ENCODE measurements at places on chromosomes 5 and 9.

DNA sequence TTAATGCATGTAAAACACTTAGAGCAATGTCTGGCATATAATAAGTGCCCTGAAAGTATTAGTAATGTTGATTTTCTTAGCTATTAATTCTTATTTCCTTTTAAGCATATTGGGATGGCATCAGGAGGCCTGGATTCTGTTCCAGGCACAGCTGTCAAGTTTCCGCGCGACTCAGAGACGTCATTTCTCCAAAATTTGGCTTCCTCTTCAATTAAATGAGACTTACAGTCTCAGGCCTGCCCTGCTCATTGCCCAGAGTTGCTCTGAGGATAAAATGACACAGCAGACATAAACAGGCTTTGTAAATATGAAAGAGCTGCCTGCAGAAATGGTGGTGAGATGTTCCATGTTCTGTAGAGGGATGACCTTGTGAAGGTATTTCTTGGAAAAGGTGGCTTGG, 159.8 kb upstream of the GLRA1 start:
- DNase-seq: no peak

DNA sequence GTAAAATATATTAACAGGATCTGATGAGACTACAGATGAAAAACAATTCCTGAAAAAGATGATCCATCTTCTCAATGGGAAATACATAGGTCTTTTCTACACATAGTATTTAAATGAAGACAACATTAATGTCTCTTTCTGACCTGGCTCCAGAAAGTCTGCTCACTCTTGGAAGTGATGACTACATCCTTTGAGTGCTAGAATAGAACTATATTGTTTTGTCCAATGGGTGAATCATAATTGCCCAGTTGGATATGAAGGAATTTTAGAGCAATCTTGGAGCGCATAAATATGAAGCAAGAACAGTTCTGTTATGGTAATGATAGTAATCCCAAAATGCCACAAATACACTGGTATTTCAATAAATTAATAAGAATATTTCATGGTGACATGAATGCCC, 322.1 kb downstream of the DEPDC1B start:
- DNase-seq: no peak

DNA sequence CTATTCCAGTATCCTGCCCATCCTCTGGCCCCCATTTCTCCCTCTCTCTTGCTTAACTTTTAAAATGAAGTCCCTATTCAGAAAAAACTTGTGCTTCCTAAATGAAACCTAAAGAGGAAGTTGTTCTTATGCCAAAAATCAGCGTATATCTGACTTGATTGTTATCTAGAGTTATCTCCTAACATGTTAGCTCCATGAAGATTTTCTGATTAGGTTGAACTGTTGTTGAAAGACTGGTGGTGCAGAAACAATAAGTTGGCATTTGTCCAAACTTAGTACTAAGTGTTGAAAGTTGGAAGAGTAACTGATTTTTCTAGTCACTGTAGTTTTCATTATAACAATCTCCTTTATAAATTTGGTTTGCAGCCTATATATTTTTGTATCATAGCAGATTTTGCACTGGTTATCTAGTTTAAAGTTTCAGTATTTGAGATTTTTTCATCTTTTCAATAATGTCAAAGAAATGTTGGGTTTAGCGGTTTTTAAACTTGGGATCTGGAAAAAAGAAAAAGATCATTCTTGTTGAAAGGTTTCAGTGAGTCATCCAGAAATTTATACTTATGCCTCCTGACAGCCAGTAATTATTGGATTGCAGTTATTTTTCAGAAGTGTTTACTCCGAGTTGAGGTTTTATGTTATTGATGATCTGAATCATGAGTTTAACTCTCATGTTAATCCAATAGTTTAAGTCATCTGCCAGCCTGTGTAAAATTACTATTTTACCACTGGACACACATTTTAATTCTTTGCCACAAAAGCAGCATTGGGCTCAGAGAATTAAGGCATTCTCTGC, 60.6 kb downstream of the PAM start:
- no peak for DNase-seq

- DNase-seq: no peak
These were observed 12.1 kb downstream of the C9orf40 start for GRCh38 chr9:74940600-74940999.

DNA sequence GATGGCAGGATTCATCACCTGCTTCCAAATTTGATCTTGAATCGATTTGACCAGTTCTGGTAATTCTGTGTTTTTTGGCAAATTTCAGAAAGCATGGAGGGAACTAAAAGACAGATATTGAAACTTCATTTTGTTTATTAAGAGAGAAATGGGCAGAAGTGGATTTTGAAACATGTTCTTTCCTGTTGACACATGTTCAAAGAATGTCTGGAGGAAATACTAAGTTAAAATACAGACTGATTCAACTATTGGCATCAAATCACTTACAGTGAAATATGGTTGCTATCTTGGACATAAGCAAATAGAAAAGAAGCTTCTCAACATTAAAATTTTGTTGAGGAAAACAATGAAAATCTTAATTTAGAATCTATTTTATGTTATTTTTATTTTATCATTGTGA, 19.3 kb upstream of the GZMK start:
- DNase-seq: no peak

- no peak for DNase-seq
These were observed 175.6 kb downstream of the SEMA5A start for GRCh38 chr5:9370256-9370655.

GRCh38 chr5:121967187-121967586, 5.4 kb downstream of the SRFBP1 start:
- no peak for DNase-seq

DNA sequence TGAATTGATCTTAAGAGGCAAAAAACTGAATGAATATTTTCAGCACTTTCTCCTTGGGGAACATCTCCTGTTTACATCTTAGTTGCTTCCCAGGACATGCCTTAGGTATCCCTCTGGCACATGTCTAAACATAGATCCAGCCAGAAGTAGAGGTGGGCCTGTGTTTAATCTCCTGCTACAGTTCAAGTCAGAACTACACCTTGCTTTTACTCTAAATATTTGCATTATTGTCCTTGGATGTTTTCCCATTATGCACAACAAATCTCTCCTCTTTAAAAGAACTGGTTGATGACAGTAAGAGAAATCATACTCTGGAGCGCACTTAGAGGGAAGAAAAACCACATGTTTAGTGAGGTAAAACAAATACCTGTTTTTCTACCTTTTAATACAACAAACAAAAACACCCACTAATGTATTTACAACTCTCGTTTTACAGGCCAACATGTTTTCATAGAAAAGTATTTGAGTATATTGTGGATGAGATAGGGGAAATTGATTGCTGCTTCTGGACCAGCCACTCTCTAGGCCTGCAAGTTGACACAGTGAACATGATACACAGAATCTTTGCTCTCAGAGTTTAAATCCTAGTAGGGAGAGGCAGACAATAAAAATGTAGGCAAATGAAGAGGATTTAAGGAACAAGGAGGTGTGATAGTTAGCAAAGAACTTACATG, 32.3 kb downstream of the TNFAIP8 start:
- no peak for DNase-seq

DNA sequence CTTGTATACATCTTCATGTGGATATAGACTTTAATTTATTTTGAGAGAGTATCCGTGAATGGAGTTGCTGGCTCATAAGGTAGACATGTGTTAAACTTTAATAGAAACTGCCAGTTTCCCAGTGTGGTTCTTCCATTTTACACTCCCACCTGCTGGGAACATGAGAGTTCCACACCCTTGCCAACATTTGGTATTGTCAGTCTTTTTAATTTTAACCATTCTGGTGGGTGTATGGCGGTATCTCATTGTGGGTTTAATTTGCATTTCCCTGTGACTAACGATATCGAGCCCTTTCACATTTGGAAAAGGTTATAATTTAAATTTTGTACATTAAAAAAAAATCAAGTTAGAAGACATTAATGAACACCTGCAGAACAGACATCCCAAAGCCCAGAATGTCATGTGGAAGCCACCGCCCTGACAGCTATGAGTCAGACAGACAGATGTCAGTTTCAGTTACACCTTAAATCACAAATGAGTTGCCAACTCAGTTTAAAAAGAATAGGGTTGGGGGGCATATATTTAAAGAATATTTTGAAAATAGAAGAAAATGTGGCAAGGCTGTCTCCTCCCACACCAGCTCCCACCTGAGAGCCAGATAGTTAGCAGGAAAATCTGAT, 36.9 kb downstream of the ANKRD33B start:
- DNase-seq: no peak

DNA sequence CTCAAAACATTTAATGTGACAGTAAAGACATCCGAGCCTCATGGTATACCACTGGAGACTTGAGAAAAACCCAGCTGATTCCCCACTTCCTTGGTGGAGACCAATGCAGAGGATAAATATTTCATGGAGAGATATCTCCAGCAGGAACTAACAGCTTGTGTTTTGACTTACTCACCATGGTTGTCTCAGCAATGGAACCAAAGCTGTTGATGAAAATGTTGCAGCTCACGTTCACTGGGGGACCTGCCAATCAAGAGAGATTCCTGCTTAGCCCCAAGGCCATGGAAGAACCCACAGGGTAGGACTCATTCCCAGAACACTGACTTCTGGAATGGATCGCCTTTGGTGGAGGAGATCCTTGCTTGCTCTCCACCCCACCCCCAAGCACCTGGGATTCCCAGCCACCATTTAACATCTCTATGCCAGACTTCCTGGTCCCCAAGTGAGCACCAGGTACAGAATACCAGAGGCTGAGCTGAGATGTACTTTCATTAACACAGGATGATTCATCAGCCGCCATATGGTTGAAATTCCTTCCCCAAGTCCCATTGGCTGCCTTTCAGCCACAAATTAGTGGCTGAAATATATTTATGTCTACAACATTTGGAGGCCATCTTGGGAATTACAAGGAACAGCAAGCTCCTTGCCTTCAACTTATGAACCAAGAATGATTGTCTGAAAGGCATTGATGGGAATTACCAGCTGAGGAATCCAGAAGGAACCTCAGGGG, 37.9 kb downstream of the GLRA1 start:
- no peak for DNase-seq

DNA sequence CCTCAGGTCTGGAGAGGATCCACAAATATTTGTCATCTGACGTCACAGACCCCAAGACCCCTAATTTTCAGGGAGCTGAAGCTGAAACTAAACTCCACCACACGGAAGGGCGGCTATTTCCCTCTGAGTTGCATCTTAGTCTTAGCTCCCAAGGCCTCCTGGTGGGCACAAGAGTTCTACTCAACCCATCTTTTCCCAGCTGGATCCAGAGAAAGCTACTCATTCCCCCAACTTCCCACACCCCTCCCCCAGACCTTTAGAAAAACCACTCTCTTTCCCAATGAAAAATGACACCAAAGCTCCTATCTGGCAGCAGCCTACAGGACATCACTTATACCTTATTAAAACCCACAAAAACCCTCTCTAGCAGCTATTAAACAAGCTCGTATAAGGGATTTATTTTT, 67.1 kb upstream of the SLC1A1 start:
- no peak for DNase-seq

DNA sequence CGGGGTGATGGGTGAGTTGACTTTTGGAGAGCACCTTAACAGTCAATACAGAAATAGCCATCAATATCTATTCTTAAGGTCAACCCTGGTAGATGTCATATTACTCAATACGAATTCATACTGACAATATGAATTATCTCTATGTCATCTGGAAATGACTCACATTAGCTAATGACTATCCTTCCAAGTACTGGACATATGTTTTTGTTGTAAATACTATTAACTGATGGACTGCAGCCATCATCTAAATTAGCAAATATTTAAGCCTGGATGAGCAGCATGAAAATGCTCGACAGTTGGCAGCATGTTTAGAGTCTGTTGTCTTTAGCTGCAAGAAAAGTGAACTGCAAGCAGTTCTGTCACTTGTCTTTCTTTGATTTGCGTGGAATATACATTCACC, 19.6 kb upstream of the ISOC1 start:
- no peak for DNase-seq

- DNase-seq: no peak
These were observed 99.9 kb downstream of the HCN1 start for GRCh38 chr5:45596320-45596719.

- DNase-seq: no peak
These were observed 57.0 kb downstream of the IARS1 start for GRCh38 chr9:92236465-92236864.

DNA sequence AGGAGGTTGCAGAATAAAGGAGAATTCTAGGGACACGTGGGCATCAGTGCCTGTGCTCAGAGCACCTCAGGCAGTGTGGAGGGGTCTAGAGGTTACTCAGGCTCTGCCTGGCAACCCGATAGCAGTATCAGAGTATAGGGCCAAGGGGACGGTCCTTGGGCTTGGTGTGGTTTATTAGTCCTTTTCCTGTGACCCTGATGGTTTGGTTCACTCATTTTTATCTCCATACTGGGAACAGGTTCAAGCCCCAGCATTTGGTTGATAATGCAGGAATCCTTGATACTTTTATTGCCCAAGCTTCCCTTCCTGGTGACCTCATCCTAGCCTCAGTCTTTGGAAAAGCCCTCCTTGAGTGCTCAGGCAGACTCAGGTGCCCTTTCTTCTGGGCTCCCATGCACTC, 35.5 kb downstream of the FXN start:
- DNase-seq: no peak
